Activated CD4-positive, alpha-beta T cell treated with anti-CD3 and anti-CD28 coated beads, Interleukin-2, amount 10 ng/mL, durations not matched to agents 24 days and 14 days (primary cell): ENCODE measurements at places on chromosomes 13 and 19.

GRCh38 chr13:113532156-113532806 lies 41.8 kb upstream of the DCUN1D2 start:
- DNase-seq = no peak

GRCh38 chr13:46747031-46747820 lies 49.7 kb downstream of the ESD start:
- no peak for DNase-seq

DNA sequence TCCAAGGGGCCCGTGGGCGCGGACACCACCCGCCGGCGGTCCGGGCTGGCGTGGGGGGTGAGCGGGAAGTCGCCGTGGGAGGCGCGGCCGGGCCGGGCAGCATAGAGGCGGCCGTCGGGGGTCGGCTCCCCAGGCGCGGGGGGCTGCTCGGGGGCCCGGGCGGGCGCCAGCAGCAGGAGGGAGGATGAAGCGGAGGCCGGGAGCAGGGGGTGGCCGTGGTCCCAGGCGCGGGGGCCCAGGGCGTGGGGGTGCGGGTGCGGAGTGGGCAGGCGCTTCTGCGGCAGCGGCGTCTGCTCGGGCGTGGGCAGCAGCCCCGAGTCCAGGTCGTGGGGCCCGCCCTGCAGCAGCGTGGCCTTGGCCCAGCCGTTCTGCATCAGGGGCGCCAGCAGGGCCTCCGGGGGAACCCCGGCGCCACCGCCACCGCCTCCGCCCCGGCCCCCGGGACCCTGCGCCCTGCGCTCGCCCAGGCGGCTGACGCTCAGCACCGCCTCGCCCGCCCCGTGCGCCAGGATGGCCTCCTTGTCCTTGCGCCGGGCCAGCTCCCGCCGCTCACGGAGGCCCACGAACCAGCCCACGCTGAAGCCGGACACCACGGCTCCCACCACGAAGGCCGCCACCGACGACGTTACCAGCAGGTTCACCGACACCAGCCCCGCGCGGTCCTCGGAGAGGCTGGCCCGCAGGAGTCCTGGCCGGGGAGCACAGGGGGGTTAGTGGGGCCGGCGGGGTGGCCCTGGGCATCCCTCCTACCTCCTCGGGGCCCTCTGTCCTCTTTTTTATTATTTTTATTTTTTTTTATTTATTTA lies 4.2 kb upstream of the LRG1 start:
- no peak for DNase-seq

GRCh38 chr19:42281827-42282762 lies 13.0 kb downstream of the CIC start:
- DNase-seq = peak; percentile 71

DNA sequence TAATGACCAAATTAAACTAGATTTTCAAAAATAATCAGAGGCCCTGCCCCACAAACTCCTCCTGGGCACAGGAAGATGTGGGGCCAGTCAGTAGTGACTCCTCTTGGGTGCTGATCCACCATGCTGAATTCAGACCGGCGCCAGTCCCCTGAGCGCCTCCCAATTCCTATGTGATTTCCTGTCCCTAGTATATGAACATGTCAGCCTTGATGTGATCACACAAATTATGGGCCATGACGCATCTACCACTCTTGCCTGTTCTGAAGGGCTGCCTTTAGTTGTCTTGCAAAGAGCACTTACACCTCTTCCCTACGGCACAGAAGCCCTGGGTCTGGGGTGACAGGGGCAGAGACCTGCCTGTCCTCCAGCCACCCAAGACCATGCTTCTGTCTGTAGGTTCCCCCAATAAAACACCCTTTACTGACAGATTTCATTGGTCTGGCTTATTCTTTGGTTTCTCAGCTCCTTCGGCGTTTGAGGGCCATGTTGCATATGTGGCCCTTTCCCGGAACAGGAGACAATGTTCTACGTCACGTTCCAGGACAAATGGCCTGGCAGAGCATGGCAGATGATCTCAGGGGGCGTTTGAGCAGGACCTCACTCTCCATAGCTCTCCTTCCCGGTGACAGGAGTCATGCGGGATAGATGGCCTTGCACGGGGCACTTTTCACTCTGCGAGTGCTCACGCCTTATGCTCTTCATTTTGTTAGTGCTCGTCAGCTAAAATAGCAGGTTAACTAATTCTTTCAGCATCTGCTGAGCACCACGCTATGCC lies 5.6 kb upstream of the ATP11A start:
- no peak for DNase-seq

DNA sequence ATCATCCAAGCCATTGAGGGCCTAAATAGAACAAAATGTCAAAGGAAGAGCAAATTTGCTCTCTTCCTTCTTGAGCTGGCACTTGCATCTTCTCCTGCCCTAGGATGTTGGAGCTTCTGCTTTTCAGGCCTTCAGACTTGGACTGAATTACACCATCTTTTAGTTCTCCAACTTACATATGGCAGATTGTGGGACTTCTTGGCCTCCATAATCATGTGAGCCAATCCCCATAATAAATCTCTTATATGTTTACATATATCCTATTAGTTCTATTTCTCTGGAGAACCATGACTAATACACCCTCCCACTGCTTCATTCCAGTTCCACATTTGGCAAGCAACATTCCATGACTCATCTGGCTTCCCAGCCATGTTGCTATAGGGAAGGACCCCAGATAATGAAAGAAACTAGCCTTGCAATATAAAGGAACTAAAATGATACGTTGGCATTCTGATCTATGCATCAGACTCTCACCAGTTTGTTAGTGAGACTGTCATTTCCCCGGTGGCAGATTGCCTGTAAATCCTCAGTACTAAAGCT lies 11.0 kb upstream of the ACOD1 start:
- no peak for DNase-seq

- no peak for DNase-seq
Measured at GRCh38 chr13:112908342-112908741, 60.7 kb upstream of the MCF2L start.

- no peak for DNase-seq
Measured at GRCh38 chr13:110379905-110380341, 72.8 kb downstream of the COL4A2 start.

DNA sequence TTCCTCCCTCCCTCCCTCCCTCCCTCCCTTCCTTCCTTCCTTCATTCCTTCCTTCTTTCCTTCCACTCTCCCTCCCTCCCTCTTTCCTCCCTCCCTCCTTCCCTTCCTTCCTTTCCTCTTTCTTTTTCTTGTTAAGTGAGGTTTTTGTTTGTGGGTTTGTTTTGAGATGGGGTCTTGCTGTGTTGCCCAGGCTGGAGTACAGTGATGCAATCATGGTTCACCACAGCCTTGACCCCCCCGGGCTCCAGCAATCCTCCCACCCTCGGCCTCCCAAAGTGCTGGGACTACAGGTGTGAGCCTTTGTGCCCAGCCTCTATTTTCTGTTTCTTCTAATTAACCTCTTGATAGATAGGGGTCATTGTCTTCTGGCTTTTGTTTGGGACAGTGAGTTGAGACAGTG lies 19.4 kb downstream of the ELAVL3 start:
- DNase-seq = no peak

DNA sequence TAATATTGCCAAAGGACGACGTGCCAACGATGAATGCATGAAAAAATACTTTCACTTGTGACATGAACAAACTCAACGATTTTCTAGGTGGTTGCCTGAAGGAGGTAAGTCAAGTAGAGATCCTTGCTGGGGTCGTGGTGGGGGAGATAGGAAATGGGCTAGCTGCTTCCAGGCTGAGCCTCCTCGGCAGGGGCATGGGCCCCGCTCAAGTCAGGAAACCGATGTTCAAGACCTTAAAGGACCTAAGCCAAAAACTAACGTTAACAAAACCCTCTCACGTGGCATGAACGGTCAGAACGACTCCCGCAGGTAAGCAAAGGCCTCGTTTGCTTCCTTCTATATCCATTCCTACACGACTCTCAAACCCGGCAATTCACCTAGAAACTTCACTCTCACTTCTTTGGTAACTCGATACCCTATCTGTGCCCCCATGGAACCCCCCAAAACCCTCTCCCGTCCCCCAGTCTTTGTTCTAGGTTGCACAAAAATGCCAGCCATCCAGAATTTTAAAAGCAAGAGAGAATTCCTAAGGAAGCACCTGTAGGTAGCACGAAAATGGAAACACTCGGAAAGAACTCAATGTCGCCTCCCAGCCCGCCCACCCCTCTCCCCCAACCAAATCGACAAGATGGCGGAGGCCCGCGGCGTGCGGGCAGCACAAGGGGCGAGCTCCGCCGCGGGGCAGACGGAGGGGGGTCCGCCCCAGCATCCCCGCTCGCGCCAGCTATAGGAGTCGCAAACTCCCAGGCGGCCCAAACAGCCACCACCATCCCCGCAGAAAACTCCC lies 13.6 kb downstream of the ACP4 start:
- DNase-seq = peak; percentile 73

GRCh38 chr13:45748941-45749759 lies 47.0 kb downstream of the CBY2 start:
- no peak for DNase-seq

GRCh38 chr13:112885782-112886268 lies 83.2 kb upstream of the MCF2L start:
- no peak for DNase-seq

DNA sequence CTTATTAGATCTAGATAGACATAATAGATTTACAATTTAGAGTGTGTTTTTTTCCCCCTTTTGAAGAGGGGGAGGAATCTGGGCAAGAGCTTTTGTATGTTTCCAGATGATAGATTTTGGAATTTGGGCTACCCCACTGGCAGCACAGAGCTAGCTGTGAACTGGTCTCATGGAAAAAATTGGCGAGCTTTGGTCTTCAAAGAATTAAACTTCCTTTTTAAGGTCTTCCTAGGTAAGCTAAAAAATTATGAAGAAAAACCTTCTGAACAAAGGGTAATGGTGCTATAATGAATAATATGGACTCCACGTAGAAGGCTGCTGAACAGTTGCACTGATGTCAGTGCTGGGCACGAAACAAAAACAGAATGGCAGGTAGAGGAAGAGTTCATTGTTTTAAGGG lies 109.3 kb downstream of the ZIC5 start:
- DNase-seq = no peak

DNA sequence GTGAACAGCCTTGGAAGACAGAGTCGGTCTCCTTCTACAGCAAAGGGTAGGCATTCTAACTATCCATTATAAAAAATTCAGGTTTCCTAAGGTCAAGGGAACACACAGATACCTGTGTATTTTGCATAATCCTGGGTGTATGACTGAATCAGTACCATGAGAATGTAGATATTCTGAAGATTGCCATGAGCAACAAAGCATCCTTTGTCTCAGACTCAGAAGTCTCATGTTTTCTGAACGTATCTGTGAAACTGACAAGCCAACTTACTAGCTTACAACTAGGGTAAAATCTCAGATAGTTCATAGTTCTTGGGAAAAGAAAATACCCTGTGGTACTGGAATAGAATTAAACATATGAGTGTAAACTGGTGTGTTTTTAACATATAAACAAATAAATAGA lies 6.5 kb downstream of the ZNF566 start:
- DNase-seq = no peak

DNA sequence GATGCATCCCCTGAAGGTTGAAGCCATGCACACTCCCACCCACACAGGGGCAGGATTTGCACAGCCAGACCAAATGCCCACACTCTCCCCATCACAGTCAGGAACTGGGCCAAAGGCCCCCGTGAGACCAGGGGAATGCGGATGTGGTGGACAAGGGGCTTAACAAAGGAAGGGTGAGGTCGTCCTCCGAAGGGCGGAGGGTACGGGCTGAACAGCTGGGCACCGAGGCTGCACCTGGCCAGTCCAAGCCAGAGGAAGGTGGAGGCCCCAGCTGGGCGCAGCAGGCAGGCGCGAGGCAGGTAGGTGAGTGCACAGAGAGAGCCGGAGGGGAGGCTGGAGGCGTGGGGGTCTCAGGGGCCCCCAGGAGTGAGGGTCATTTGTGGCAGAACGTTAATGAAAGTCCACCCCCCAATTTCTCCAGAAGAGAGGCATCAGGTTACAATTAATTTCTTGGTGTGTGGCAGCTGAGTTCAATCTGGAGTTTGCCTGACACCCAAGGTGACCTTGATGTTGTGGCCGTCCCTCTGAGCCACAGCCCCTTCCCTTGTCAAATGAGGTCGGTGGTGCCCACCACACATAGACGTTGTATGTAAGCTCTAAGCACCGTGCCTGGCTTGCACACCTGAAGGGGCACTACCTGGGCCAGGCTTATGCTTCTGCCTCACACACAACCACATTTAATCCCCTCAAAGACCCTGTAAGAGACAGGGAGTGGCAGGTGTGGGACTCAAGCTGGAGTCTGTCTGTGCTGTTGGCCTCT lies 2.9 kb downstream of the KLK15 start:
- DNase-seq = no peak

GRCh38 chr19:3497757-3498520 lies 2.5 kb downstream of the DOHH start:
- DNase-seq = no peak

DNA sequence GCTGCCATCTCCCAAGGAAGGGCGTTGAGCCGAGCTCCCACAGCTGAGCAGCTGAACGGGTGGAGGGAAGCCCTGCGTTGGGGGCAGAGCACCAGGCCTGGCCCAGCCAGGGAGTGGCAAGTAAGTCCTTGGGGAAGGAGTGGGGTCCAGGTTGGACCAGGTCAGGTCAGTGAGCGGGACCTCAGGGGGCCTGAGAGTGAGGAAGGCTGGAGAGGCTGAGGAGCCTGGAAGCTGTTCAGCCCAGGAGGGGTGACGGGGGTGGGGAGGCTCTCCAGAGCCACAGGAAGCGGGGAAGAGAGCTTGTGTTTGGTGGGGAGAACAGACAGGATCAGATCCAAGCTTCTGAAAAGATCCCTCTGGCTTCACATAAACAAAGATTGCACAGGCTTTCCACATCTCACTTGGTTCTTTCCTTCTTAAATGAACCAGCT lies 55.4 kb upstream of the ATP12A start:
- no peak for DNase-seq

DNA sequence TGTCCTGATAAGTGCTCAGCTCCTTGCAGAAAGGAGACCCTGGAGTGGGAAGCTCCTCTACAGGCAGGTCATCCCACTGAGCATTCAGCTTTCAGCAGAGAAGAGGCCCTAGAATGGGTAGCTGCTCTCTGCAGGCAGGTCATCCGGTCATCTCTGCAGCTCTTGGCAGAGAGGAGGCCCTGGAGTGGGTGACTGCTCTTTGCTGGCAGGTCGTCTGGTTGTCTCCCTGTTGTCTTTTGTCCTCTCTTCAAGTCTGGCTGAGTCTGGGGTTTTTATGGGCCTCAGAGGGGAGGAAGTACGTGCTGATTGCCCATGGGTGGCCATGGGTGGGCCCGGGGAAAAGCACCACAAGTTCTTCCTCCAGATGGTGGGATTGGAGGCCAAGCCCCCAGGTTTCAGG lies 250.3 kb upstream of the EDNRB start:
- no peak for DNase-seq

GRCh38 chr19:8630796-8631424 lies 477 bp downstream of the NFILZ start:
- no peak for DNase-seq

DNA sequence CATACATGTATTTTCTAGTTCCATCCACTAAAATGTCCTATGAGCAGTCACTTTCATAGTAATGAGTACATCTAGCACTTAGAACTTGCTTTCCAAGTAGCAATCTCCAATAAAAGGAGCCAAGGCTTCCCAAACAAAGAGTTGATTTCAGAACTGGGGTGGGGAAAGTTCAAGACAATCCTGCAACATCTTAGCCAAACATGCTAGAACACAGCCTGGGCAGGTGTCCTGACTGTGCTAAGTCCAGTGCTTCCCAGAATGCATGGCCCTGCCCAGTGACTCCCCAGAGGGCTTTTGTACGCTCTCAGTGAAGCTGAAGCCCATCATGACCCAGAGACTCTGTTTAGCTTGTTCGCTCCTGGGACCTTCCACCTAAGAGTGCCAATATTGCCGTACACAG lies 106.7 kb upstream of the UBAC2 start:
- no peak for DNase-seq
